ENCODE measurements at places on chromosomes 3 and 15. TPM values are rescaled to one million over a fixed set of nuclear protein-coding genes. Genes with fewer than 3 reads are reported as not detected.

Gene MYLK
- total RNA-seq: 16.5 TPM

Gene CHRM5
- total RNA-seq: not detected

Gene PP2D1
- total RNA-seq: not detected

Gene LINGO1
- 8.9 TPM for total RNA-seq

Gene PIERCE2
- 4.8 TPM for total RNA-seq

Gene PLS1
- total RNA-seq: 13.7 TPM

Gene RTP3
- total RNA-seq: not detected

Gene ARGFX
- not detected for total RNA-seq

Gene USP4
- 13.4 TPM for total RNA-seq

Gene EBLN2
- total RNA-seq: 0.25 TPM

Gene LYSMD4
- total RNA-seq: 3.8 TPM

Gene PAQR9
- 3.7 TPM for total RNA-seq

Gene MYO5C
- total RNA-seq: 5.5 TPM

Gene HESX1
- not detected for total RNA-seq

Gene KBTBD8
- 0.56 TPM for total RNA-seq

Gene PIGZ
- total RNA-seq: 1.6 TPM

Gene CYP11A1
- total RNA-seq: not detected

Gene PPARG
- 37.7 TPM for total RNA-seq

Gene TMEM202
- total RNA-seq: not detected

Gene TMEM40
- total RNA-seq: 0.88 TPM

Gene ASB14
- not detected for total RNA-seq

Gene DIS3L
- 33.5 TPM for total RNA-seq

Gene GSK3B
- total RNA-seq: 29.6 TPM

Gene ATP13A4
- not detected for total RNA-seq

Gene SMCO1
- total RNA-seq: not detected

Gene GOLGA8G
- total RNA-seq: not detected

Gene CLDN16
- total RNA-seq: not detected

Gene LRRC28
- 13.4 TPM for total RNA-seq

Gene ARPIN
- total RNA-seq: 12.6 TPM

Gene NR1I2
- not detected for total RNA-seq

Gene C3orf70
- not detected for total RNA-seq

Gene CHRFAM7A
- 6.7 TPM for total RNA-seq

Gene CSPG4
- total RNA-seq: 0.07 TPM

Gene SCN5A
- total RNA-seq: 0.63 TPM

Gene LRRK1
- 15.3 TPM for total RNA-seq

Gene CCPG1
- 40.6 TPM for total RNA-seq

Gene CADM2
- total RNA-seq: 0.21 TPM

Gene SPRED1
- 5.8 TPM for total RNA-seq

Gene AKAP13
- total RNA-seq: 49.1 TPM

Gene PLA2G4E
- total RNA-seq: not detected
